Neural cell (in vitro differentiated cells): ENCODE measurements at places on chromosomes 7 and 10. TPM values are rescaled to one million over a fixed set of nuclear protein-coding genes. Genes with fewer than 3 reads are reported as not detected.

UCN3 gene
- polyA plus RNA-seq, result not detected in 2 replicates

HOXA2 gene
- polyA plus RNA-seq, result not detected in 2 replicates

SYNPO2L gene
- not detected in 2 replicates for polyA plus RNA-seq

LRMDA gene
- polyA plus RNA-seq, result 5.6 and 8.4 TPM in 2 replicates

ABCC2 gene
- polyA plus RNA-seq, result 2.0 and 3.4 TPM in 2 replicates

AKR1D1 gene
- not detected in 2 replicates for polyA plus RNA-seq

SFMBT2 gene
- 0.62 and 1.3 TPM in 2 replicates for polyA plus RNA-seq

FAM25A gene
- polyA plus RNA-seq, result not detected in 2 replicates

ARMC3 gene
- polyA plus RNA-seq, result 0.22 TPM in 1 of 2 replicates, not detected in the other

AKR1B15 gene
- not detected in 2 replicates for polyA plus RNA-seq

KCNH2 gene
- 24.4 and 35.5 TPM in 2 replicates for polyA plus RNA-seq

SYT15 gene
- polyA plus RNA-seq, result 0.16 TPM in 1 of 2 replicates, not detected in the other

CABCOCO1 gene
- polyA plus RNA-seq, result 0.31 TPM in 1 of 2 replicates, not detected in the other

HEPACAM2 gene
- 0.24 and 0.35 TPM in 2 replicates for polyA plus RNA-seq

DNAH11 gene
- polyA plus RNA-seq, result 0.16 and 2.1 TPM in 2 replicates

SPDYE2 gene
- polyA plus RNA-seq, result not detected in 2 replicates

LBX1 gene
- 0.08 TPM in 1 of 2 replicates, not detected in the other for polyA plus RNA-seq

NPTX2 gene
- polyA plus RNA-seq, result 0.98 and 1.4 TPM in 2 replicates

KCP gene
- 0.31 and 0.54 TPM in 2 replicates for polyA plus RNA-seq

ELN gene
- 0.16 TPM in 1 of 2 replicates, not detected in the other for polyA plus RNA-seq

ITIH5 gene
- 0.28 TPM in 1 of 2 replicates, not detected in the other for polyA plus RNA-seq

NYAP1 gene
- 70.1 and 86.6 TPM in 2 replicates for polyA plus RNA-seq

ZNF804B gene
- 0.32 and 0.37 TPM in 2 replicates for polyA plus RNA-seq

TMEM196 gene
- 30.3 and 35.7 TPM in 2 replicates for polyA plus RNA-seq

DPYSL4 gene
- polyA plus RNA-seq, result 116 and 143 TPM in 2 replicates

CD36 gene
- 0.31 and 0.96 TPM in 2 replicates for polyA plus RNA-seq

DPP6 gene
- polyA plus RNA-seq, result 20.4 and 21.8 TPM in 2 replicates

GPR15LG gene
- polyA plus RNA-seq, result not detected in 2 replicates

ASZ1 gene
- not detected in 2 replicates for polyA plus RNA-seq

ANKRD61 gene
- not detected in 2 replicates for polyA plus RNA-seq

MYL7 gene
- 0.76 TPM in 1 of 2 replicates, not detected in the other for polyA plus RNA-seq
